ENCODE measurements at places on chromosomes 1 and 21.

GRCh38 chr21:31872452-31873274 lies at the start of gene HUNK:
HUNK (plus strand) TSS chr21:31873020; CDS start chr21:31873675, 655 bp downstream.
- H3K27me3 ChIP-seq, result peaks cover 67% of the 10 kb centered on the region
- H3K36me3 ChIP-seq, result peaks cover 5% of the 10 kb centered on the region
- no peak within 1 kb of the TSS for H3K27ac ChIP-seq
- DNase-seq, result no peak
- no peak within 1 kb of the TSS for H3K4me3 ChIP-seq

- H3K4me3 ChIP-seq, result no peak overlapping the region
- no peaks in the 10 kb centered on the region for H3K36me3 ChIP-seq
- DNase-seq, result no peak
- H3K27me3 ChIP-seq, result peaks cover 14% of the 10 kb centered on the region
- no peak overlapping the region for H3K27ac ChIP-seq
Measured at GRCh38 chr1:102566182-102566581, 542.1 kb downstream of the COL11A1 start.

GRCh38 chr21:33496345-33496744 lies 4.8 kb upstream of the DNAJC28 start:
- peak; percentile 4 for DNase-seq
- H3K4me3 ChIP-seq, result no peak overlapping the region
- no peaks in the 10 kb centered on the region for H3K36me3 ChIP-seq

DNA sequence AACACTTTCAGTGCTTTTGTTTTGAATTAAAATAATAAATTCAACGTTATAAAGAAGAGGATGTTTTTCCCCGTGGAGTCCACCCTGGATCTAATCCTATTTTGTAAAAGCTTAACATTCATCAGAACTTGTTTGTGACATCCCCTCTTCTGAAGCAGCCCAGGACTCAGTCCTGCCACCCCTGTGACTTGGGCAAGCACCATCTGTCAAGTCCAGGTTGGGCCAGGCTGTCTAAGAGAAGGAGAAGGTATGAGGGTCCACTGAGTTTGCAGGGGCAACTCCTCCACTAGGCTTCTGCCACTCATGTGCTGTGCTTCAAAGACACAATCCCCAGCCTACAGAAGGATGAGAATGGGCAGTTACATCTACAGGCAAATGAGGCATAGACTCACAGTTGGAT lies 59.7 kb downstream of the MT1HL1 start:
- H3K4me1 ChIP-seq, result no peaks in the 10 kb centered on the region
- DNase-seq, result no peak
- no peaks in the 10 kb centered on the region for H3K36me3 ChIP-seq
- H3K4me3 ChIP-seq, result no peak overlapping the region

GRCh38 chr1:105427543-105427942 lies 1628.9 kb upstream of the PRMT6 start:
- H3K4me3 ChIP-seq, result no peak overlapping the region
- peak; percentile 25 for DNase-seq
- H3K4me1 ChIP-seq, result no peaks in the 10 kb centered on the region

GRCh38 chr1:44630116-44630515 lies 44.2 kb downstream of the TMEM53 start:
- H3K36me3 ChIP-seq, result peaks cover 12% of the 10 kb centered on the region
- H3K27me3 ChIP-seq, result no peaks in the 10 kb centered on the region

DNA sequence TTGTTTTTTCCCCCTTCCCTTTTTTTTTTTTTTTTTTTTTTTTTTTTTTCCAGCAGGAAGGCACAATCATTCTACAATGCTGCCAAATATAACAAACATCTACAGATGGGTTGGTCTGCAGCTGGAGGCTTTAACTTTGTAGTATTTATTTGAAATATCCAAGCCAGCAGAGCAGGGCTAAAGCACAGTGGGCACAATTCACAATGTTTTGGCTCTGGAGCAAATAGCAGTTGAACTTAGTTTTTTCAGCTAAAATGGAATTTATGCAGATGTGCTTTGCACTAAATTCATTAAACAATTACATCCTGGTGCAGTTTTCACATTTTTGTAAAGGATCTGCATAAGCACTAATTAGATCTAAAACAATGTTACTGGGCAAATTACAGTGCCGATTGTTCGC lies 39.8 kb upstream of the ZBTB18 start:
- no peaks in the 10 kb centered on the region for H3K36me3 ChIP-seq
- H3K4me3 ChIP-seq, result no peak overlapping the region

DNA sequence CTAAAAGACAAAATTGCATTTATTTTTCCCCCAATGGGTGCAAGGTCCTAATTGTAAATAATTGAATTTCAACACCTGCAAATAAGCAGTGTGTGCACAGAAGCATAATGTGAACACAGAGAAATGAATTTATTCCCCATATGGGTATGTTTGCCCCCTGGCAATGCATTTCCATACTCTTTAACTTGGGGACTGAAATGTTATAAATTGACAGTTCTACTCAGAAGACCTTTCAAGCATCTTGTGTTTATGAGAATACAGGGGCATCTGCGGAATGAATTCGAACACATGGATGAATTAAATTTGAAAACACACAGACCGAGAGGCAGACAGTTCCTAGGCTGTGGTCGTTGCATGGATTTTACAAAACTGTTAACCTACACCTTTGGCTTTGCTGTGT lies 3.5 kb downstream of the PBX1 start:
- peak overlapping the region; percentile 89 for H3K4me3 ChIP-seq
- peak; percentile 57 for DNase-seq
- H3K27me3 ChIP-seq, result no peaks in the 10 kb centered on the region
- no peaks in the 10 kb centered on the region for H3K36me3 ChIP-seq

- no peak overlapping the region for H3K4me3 ChIP-seq
- no peaks in the 10 kb centered on the region for H3K36me3 ChIP-seq
- H3K27me3 ChIP-seq, result peaks cover 30% of the 10 kb centered on the region
- no peak for DNase-seq
- H3K4me1 ChIP-seq, result peaks cover 6% of the 10 kb centered on the region
- no peak overlapping the region for H3K27ac ChIP-seq
Measured at GRCh38 chr1:16063226-16063829, 10.1 kb downstream of the FAM131C start.

DNA sequence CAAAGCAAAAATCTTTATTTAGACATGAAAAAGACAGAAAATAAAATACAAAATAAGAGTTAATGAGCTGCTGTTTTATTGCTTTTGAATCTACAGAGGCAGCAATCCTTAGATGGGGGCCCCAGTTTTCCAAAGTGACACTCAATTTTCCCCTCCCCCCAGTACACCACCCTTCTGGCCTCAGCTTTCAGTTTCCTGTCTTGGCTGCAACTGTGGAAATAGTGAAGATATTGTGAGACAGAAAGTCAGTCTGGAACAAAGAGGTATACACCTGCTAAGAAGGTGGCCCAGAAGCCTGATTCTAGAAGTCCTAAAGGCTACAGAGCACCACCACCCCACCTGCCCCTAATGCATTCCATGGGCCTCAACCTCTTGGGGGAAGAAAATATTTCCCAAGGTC lies 1.1 kb upstream of the MTMR11 start:
- peaks cover 4% of the 10 kb centered on the region for H3K36me3 ChIP-seq
- peak overlapping the region; percentile 91 for H3K4me3 ChIP-seq
- H3K4me1 ChIP-seq, result peaks cover 48% of the 10 kb centered on the region
- H3K27ac ChIP-seq, result peak overlapping the region; percentile 93
- no peaks in the 10 kb centered on the region for H3K27me3 ChIP-seq
- DNase-seq, result no peak
